ENCODE measurements at places on chromosomes 2 and 18.

- DNase-seq: no peak
Measured at GRCh38 chr18:45198526-45198925, 416.8 kb upstream of the SLC14A2 start.

GRCh38 chr18:67318651-67319050 is 197.9 kb downstream of the DSEL start:
- no peak for DNase-seq

DNA sequence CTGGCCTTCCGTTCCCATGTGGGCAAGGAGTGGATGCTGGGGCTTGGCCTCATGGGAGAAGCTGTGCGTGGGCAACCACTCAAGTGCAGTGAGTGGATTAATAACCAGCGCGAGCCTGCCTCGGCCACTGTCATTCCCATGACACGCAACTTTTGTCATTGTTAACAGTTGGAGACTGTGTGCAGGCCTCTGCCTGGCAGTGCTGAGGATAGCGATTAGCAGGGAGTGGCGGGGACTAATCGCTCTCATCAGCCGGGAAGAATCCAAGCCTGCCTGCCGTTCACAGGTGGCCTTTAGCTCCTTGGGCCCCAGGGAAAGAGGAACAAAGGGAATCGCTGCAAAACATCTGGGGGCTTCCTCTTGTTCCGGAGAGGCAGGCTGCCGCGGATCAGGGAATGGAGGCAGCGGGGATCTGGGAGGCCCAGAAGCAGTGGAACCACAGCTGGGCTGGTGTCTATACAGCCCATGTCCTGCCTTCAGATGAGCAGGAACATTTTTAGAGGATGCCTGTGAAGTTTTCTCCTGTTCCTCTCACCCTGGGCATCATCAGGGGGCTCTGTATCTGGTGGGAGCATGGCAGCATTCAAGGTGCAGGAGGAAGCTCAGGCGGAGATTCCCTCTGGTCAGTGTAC is 53.8 kb downstream of the CTIF start:
- no peak for DNase-seq

DNA sequence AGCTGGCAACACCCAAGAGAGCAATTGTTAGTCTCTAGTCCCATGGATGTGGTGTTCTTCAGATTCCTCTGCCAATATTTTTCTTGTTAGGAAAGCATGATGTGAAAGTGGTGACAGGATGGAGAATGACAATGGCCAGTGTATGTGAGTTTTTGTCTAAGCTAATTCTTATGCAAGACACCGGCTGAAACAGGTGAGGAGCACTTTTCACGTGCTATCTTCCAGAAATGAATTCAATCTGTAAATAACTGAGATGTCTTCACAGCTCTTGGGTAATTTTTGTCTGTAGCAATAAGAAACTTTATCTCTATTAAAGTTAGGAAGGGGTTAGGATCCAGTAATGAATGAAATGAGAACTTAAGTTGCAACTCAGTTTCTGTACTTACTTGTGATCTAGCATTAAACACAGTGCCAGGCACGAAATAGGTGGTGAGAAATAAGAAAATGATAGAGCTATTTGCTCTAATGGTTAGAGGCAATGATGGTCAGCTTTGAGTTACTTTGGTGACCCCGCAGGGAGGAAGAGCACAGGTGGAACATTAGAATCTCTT is 676 bp upstream of the AGPS start:
- DNase-seq: no peak

- DNase-seq: no peak
Measured at GRCh38 chr18:22067682-22068081, 101.7 kb upstream of the GATA6 start.

DNA sequence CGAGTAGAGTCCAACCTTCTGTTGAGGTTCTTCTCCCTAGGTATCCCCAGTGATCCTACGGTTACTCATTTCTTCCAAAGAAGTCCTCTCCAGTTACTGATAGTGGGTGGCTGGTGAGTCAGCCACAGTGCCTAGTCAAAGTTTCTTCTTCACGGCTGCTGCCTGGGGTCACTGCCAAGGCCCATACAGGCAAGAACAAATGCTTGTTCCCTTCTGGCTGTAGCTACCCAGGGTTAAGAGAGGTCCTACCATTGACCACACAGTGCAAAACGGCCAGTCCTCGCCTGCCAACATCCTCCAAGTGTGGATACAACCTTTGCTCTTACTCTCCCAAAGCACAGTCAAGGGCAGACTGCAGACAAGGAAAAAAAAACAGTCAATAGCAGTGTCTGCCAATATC is 2.9 kb upstream of the PTPN4 start:
- DNase-seq: peak; percentile 68
